H4 (cell line): ENCODE measurements at places on chromosomes 2 and 18. TPM values are rescaled to one million over a fixed set of nuclear protein-coding genes. Genes with fewer than 3 reads are reported as not detected.

DNA sequence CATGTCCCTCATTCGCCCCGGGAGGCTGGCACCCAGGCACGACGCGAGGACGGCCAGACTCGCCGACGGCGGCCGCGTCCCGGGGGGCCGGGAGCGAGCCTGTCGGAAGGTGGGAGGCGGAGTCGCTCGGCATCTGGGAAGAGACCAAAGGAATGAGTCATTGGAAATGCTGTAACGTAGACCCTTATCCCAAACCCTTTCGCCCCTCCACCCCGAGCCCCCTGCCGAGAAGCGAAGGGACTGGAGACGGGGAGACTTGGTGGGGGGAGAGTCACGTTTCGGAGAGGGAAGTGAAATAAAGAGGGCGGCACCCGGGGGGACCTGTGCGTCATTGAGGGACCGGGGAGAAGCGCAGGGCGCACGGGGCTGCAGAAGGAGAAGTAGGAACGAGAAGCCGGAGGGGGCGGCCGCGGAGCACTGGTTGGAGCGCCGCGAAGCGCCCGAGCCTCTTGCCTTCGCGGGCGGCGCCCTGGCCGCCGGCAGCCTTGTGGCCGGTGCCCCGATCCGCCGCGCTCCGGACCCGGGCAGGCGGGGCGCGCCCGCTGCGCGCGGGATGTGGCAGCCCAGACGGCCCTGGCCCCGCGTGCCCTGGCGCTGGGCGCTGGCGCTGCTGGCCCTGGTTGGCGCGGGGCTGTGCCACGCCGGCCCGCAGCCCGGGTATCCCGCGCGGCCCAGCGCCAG lies at the start of gene EMILIN2:
Gene EMILIN2 (plus strand): TSS at position 371 of the 681 bp plus-strand sequence. CDS start 183 bp downstream, at position 554.
- DNase-seq = no peak

DNA sequence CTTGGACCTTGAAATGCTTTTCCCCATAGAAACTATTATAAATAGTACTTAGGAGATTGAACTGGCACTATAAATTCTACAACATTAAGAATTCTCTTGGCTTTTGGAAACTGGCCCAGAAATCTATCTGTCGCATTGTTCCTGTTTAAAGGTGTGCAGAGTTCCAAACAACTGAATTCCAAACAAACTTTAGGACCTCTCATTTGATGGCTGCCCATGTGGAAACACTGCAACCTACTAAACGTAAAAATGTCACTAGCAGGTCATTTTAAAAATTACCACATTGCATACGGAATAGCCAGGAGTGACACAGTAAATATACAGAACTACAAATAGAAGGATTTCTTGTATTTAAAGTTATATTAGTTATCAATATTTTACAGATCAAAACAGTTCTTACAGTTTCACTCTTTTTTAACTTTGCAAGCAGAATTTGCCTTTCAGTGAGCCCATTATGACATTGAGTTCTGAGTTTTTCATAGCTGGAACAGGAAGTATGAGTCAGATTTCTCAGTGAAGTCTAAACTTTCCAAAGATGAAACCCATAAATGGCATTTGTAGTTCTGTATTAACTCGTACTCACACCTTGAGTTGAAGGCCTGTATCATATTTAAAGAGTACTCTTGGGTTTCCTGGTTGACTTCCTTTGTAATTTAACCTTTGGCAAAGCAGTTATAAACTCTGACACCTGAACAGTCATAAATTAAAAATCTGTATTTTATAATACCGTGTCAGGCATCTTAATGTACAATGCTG lies 142.3 kb upstream of the BOD1L2 start:
- peak; percentile 27 for DNase-seq

DOK1 gene
- total RNA-seq = 0.84 and 2.1 TPM in 2 replicates

DNA sequence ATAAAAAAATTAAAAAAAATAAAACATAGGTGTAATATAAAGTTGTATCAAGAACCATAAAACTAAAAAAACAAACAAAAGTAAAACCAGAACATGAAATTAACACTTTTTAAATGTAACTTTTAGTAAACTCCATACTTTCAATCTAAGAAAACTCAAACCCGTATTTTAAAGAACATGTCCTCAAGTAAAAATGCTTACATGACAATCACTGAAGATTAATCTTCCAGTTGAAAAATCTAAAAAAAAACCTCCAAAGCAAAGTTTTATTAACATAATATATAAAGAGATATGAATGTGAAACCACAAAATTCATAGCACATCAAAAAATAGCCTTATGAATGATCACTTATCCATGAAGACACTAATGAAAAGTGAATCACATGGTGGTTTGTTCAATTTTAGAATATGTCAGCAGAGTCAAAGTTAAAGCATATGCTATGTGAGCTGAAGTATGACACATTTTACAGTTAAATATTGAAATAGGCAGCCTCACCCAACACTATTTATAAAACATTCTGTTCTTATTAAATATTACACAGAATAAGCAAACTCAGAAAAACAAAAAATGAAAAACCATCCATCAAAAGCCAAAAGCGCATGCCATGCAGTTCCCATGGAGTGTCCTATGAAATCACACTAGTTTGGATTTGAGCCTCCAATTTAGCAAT lies 23.1 kb upstream of the CHAC2 start:
- DNase-seq = no peak

GRCh38 chr2:204134421-204134820 lies 197.9 kb downstream of the ICOS start:
- no peak for DNase-seq

LYPD6 gene
- total RNA-seq = 8.6 and 9.8 TPM in 2 replicates

SKOR2 gene
- total RNA-seq = not detected in 2 replicates

SPRED2 gene
- 4.1 and 8.6 TPM in 2 replicates for total RNA-seq

DNA sequence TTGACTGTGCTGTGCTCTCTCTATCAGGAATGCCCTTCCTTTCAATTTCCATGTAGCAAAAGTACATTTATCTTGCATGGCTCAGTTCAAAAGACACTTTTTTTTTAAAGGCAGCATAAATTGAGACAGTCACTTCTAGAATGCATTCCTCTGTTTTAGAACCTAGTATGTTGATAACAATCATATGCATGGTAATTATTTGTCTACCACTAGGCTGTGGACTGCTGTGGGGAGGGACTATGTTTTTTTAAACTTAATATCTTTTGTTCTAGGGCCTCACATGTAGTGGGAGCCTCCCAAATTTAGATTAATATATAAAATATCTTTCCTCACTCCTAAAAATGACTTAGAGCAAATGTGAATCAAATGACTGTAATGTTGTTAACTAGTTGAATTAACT lies 269.9 kb downstream of the MEIS1 start:
- no peak for DNase-seq

GRCh38 chr2:74199871-74200305 lies 1.5 kb downstream of the MTHFD2 start:
- DNase-seq = no peak

- peak; percentile 56 for DNase-seq
Measured at GRCh38 chr2:6181525-6181924, 489.3 kb downstream of the SOX11 start.
